ENCODE measurements at places on chromosomes 16 and 17.

- no peak for DNase-seq
Observed at GRCh38 chr17:48526608-48527546, 3.9 kb downstream of the HOXB1 start.

GRCh38 chr17:75036643-75037268, 10.0 kb downstream of the ATP5PD start:
- DNase-seq: peak; percentile 84

DNA sequence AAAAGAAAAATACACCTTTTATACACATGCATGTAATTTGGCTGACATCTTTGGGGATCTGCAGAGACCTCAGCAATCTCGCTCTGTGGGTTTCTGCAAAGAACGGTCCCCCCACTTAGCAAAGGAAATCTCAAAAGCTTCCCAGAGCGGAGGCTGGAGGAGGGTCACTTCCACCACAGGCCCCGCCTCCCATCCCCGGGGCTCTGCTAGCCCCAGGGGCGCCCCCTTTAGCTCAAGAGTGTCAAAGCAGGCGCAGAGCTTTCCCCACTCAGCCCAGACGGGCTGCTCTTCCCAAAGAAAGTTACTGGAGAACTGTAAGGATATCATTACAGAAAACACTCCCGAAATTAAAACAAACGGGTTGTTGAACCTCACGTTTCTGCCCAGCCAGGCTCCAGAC, 11.4 kb downstream of the SLC13A5 start:
- DNase-seq: peak; percentile 69

GRCh38 chr16:74942977-74943918, 41.7 kb downstream of the WDR59 start:
- no peak for DNase-seq

- DNase-seq: no peak
Observed at GRCh38 chr17:29740017-29740416, 117.3 kb upstream of the CORO6 start.

GRCh38 chr17:70478902-70479301, 309.6 kb downstream of the KCNJ2 start:
- no peak for DNase-seq

- DNase-seq: no peak
Observed at GRCh38 chr17:27281438-27281837, 12.5 kb upstream of the WSB1 start.

DNA sequence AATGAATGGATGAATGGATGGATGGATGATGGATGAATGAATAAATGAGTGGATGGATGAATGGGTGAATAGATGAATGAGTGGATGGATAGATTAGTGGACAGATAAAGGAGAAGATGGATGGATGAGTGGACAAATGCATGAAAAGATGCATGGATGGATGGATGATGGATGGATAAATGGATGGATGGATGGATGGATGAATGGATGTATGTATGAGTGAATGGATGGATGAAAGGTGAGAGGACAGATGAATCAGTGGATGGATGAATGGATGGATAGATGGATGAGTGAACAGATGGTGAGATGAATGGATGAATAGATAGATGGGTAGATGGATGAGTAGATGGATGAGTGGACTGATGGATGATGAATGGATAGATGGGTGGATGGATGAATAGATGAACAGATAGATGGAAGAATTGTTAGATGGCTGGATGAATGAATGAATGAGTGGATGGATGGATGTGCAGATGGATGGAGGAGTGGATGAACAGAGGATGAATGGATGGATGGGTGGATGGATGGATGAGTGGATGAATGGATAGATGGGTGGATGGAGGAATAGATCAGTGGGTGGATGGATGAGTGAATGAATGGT, 13.7 kb upstream of the KCNJ12 start:
- no peak for DNase-seq

DNA sequence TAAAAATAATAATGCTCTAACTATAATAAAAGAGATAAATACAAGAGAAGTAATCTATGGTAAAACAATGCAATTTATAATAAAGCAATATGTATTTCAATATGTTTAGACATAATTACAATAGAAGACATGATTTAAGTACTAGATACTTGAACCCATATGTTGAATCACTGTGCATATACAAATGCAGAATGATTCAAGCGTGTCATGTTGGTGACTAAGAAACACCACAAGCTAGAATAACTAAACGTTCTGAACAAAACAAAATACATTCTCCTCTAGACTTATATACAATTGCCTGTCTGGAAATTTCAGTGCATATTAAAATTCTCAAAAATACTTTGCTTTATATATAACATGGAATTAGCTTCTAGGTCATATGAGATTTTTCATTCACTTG, 11.2 kb downstream of the TADA2A start:
- no peak for DNase-seq

- DNase-seq: peak; percentile 52
Observed at GRCh38 chr16:31455601-31456314, 3.5 kb upstream of the ARMC5 start.

GRCh38 chr17:12180644-12181261, 160.1 kb downstream of the MAP2K4 start:
- DNase-seq: peak; percentile 24

GRCh38 chr16:89257281-89257731, 39.8 kb downstream of the ZNF778 start:
- DNase-seq: peak; percentile 39

GRCh38 chr16:11768849-11769248, 26.2 kb upstream of the TXNDC11 start:
- DNase-seq: no peak

- DNase-seq: peak; percentile 78
Observed at GRCh38 chr17:43701318-43701743, 39.6 kb upstream of the MEOX1 start.

DNA sequence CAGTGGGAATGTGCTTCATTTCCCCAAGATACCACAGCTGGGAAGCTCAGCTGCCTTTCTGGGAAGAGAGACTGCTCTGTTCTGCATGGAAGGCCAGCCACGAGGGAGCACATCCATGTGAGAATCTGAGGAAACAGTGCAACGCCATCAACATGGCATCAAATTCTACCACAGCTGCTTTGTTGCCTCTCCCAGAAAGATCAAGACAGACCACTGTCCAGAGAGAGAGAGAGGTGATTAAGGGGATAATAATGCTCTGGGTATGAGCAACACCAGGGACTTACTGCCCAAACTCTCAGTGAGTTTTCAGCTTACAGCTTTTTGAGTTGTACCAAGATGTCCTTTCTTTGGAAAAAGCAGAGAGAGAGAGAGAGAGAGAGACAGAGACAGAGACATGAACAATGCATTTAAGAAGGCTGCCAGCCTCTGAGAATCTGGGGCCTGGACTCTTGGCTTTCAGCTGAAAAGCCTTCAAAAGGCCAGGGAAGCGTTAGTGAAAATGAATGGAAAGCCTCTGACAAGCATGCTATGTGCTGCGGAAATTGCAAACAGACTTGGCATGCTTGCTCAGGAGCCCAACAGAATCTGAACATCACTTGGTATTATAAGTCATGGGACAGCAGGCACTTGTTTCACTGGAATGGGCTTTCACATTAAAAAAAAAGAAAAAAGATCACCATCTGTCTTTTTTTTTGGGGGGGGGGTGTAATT, 223.1 kb downstream of the MAP2K6 start:
- DNase-seq: no peak

- no peak for DNase-seq
Observed at GRCh38 chr17:69350911-69351310, 24.0 kb upstream of the ABCA5 start.

- no peak for DNase-seq
Observed at GRCh38 chr17:57288773-57289121, 32.4 kb downstream of the MSI2 start.

- DNase-seq: no peak
Observed at GRCh38 chr17:81680150-81680549, 3.4 kb downstream of the ARL16 start.

DNA sequence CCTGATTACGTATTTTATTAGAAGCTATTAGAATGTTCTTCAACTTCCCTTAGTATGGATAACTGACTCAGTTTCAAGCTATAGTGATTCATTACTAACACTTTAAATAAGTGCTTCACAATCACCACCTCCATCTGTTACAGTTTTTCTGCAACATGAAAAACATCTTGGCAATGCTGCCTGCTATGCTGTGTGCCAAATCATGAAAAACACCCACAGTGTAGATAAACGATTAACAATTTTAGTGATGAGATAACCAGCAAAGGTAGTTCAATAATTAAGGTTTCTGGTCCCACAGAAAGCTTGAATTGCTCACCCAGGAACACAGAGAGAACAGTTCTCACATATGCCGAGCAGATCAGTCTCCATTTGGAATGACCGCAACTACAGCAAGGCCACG, 51.4 kb upstream of the SLC25A19 start:
- no peak for DNase-seq

- DNase-seq: peak; percentile 46
Observed at GRCh38 chr16:4847774-4848587, 700 bp downstream of the UBN1 start.

- DNase-seq: no peak
Observed at GRCh38 chr16:58828901-58829545, 94.9 kb upstream of the GOT2 start.

DNA sequence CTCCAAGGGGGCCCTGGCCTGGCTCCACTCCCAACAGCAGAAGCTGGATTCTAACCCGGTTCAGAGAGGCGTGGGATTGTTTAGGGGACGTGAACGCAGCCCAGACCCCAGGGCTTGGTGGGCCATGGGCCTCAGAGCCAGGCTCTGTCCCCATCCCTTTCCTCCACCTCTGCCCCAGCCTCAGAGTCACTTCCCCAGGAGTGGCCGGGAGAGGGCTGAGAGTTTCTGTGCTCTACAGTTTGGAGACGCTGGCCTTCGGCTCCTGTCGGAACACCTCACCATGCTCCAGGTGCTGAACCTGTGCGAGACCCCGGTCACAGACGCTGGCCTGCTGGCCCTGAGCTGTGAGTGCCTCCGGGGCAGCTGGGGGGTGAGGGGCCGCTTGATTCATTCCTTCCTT, 73.8 kb upstream of the PLCG2 start:
- DNase-seq: no peak

DNA sequence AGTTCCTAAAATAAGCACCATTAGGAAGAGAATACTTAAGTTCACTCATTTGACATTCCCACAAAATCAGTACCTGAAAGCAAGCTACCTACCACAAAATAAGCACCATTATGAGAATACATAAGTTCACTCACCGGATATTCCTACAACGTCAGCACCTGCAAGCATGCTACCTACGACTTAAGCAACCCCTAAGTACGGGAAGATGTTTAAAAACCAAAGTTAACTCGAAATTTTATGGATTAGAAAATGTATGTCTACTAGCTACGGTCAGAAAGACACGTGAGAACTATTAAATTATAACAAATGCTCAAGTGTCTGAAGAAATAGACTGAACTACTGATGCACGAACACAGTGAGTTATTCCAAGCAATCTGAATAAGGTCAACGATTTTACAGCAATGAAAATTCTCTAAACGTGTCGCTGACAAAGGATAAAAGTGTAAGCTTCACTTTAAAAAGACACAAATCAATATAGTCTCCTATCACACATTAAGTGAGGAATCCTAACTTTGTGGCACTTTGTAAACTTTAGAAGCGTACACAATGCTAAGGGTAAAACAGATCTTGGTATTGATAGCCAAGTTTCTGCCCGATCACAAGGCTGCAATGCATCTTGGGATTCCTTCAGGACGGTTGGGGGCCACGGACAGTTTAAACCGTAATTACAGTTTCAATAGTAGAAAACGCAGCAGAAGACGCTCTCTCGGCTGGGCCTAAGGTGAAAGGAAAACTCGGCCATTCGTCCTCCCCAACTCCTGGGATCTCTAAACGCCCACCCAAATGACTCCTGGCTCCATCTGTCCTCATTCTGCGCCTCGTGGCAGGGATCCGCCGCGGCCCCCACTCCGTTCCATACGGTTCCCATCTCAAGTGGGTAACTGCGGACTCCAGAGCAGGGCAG, 1.3 kb downstream of the GSPT1 start:
- no peak for DNase-seq

- DNase-seq: no peak
Observed at GRCh38 chr16:82544378-82545160, 82.2 kb upstream of the CDH13 start.

GRCh38 chr17:39926588-39927100, 757 bp downstream of the ORMDL3 start:
- peak; percentile 69 for DNase-seq

DNA sequence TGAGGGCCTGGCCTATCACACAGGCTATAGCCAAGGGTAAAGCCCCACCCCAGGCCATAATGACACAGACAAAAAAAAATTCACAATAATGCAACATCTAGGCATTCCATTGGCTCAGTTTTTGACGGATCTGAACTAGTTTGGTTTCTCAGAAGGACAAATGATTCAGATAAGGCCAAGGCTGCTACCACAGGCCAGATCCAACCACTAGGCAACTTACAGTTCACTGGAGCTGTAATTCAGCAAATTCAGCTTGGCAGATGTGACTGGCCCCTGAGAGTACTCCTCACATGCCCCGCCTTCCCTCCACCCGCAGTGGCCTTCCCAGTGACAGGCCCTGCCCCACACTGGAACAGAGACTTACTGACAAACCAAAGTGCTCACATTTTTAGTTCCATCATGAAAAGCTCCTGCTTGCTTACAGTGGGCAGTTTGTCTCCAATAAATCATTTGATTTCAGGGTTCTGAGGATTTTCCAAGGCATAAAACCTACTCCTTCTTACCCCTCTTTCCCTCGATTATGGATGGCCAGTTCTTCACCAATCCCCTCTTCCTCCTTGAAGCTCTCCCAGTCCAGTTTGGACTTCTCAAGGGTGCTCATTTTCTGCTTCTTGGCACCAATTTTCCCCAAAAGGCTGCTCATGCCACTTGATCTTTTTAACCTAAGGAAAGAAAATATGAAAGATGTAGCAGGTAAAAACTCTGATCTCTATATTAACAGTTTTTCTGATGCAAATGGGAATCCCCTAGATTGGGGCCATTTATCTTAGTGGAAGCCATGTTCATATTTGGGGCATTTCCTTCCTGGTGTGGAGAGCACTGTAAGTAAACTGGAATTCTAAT, 53.3 kb upstream of the BCAR1 start:
- no peak for DNase-seq

DNA sequence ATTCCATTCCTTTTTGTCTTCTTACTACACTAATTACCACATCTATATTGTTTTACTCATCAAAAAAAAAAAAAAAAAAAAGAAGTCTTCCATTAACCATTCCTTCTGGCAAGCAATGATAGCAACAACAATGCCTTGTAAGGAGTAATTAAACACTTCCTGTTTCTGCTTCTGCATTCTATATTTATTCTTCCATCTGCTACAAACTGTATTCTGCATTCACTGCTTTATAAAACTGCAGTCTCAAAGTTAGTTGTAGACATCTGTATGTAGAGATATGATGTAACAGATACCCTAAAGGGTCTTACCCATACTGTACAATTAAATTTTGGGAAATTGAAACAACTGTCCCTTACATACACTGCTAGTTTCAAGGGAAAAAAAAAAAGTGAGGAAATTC, 28.7 kb upstream of the ABCA6 start:
- no peak for DNase-seq

- no peak for DNase-seq
Observed at GRCh38 chr17:18230288-18231141, 5.1 kb downstream of the LLGL1 start.
